Mesenteric fat pad (tissue), 1 donor: ENCODE measurements at places on chromosomes 2 and 18. TPM values are rescaled to one million over a fixed set of nuclear protein-coding genes. Genes with fewer than 3 reads are reported as not detected.

DNA sequence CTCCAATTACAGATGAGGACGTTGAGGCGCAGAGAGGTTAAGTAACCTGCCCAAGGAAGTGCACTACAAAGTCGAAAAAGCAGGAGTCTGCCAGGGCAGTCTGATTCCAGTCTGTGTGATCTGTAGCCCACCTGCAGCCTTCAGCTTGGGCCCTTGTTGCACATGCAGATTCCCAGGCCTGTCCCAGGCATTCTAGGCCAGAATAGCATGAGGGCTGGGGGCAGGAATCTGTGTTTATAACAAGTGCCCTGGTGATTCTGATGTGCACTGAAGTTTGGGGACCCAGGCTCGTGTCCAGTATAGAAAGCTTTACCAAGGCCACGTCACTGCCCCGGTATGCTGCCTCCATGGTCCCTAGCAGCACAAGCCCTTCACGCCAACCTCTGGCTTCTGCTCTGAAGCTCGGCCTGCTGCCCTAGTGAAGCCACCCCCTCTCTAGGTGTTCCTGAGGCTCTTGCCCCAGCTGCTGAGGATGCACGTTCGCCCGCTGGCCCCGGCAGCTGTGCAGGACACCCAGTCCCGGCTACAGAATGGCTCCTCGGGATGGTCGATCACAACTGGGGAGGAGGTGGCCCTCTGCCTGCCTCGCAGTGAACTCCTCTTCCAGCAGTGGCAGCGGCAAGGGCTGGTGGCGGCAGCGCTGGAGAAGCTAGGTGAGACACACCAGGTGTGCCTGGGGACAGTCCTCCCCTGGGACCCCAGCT is 4.6 kb downstream of the CHRNG start:
- DNase-seq = peak; percentile 84

The POTEE gene
- 0.16 TPM for total RNA-seq

DNA sequence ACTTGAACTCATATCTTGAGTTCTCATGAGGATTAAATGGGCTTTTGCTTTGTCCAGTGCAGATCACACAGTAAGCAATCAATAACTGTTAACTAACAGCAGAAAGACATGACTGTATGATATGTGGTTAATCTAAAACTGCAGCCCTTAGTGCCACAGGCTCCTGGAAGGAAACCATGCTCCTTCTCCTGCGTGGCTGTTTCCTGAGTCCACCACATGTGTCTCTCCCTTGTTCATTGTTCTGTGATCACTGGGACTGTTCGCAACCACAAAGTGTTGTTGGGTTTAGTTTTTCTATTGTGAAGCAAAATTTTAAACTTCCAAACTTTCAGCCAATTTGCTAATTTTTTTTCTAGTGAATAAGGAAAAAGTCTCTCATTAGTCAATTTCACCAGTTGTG is 130.9 kb upstream of the PTPRM start:
- DNase-seq = no peak

GRCh38 chr2:219059725-219060682 is 717 bp downstream of the IHH start:
- peak; percentile 85 for DNase-seq

DNA sequence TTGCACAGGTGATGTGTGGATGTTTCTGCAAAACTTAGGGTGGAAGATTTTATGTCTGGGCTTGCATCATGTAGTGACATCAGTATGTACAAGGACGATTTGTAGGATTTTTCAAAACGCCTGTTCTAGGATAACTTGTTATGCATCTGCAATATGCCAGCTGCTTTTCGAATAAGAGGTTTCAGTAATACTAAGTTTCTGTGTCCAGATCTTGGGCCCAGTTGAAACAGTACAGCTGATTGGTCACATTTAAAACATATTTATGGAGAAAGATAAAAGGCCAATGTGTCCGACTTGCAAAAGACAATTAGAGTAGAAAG is 1.2 kb downstream of the PTPN4 start:
- DNase-seq = no peak

DNA sequence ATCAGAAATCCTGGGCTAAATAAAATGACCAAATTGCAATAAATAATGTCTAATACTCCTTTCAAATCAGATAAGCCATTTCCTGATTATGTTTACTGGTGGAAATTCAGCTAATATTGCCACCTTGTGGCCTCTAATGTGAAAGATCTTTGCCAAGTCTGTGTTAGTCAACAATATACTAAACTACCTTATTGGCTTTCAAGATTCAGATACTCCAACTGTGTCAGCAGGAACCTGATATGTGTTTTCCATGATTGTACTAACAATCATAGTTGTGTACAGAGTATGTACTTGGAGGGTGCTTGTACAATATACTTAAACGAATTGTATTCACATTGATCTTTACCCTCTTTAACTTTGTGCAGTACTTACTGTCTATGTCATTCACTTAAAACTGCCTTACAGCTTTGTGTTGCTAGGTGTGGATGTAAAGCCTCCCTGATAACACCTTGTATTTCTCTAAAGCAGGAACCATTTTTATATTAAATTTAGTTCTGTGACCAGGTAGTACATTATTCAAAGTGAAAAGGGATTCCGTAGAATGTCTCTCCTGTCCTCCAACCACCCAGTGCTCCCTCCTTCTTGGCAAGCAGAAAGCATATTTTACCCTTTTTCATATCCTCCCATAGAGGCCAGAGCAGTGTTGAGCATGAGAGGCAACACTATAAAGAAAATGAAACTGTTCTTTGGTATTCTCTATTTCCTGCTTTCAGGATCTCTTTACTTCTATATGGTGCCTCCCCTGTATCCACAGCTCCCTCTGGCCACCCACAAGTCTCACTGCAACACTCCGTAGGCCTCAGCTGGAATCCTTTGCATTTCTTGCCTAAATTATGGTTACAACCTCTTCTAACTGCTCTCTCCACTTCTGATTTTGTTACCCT is 75.2 kb upstream of the C2orf15 start:
- DNase-seq = no peak

DNA sequence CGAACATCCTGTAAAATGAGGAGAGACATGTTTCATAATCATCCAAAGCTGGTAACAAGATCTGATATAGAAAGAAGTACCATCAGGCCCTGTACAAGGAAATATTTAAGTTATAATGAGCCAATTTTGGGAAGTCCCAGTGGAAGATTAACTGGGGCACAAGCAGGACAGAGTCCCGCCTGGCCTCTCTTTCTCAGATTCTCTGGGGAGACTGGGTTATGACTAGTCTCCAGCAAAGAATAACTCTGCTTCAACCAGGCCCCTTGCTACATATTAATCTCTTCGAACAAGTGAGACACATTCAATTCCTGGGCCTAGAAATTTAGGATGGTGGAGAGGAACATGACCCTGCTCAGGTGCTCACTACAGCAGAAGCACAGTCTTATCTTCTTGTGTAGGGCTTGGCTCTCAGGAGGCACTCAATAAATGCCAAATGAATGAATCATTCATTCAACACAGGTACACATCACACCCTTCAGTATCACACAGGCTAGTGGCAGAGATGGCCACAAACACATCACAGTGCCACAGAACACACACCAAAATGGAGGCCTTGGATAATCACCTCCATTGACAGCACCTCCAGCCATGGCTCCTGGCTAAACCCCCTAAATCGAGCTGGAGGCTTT is 46.4 kb upstream of the RNF152 start:
- no peak for DNase-seq

GRCh38 chr2:238862701-238863100 is 14.8 kb downstream of the TWIST2 start:
- no peak for DNase-seq

DNA sequence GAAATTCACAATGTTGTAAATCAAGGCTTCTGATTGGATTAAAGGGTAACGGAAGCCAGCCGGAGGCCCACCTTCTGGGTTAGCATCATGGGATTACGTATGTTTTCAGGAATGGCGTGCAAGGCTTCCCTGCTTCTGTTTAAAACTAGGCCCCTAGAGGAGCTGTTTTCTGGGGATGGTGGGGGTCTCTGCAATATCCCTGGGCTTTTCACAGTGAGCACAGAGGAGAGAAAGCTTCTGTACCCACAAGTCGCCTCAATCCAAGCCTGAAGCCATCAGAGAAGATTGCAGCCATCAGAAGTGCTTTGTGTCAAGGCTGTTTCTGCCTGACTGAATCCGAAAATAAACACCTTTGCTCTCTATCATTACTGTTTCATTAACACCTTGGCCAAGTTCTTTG is 226.9 kb upstream of the SMIM21 start:
- no peak for DNase-seq

DNA sequence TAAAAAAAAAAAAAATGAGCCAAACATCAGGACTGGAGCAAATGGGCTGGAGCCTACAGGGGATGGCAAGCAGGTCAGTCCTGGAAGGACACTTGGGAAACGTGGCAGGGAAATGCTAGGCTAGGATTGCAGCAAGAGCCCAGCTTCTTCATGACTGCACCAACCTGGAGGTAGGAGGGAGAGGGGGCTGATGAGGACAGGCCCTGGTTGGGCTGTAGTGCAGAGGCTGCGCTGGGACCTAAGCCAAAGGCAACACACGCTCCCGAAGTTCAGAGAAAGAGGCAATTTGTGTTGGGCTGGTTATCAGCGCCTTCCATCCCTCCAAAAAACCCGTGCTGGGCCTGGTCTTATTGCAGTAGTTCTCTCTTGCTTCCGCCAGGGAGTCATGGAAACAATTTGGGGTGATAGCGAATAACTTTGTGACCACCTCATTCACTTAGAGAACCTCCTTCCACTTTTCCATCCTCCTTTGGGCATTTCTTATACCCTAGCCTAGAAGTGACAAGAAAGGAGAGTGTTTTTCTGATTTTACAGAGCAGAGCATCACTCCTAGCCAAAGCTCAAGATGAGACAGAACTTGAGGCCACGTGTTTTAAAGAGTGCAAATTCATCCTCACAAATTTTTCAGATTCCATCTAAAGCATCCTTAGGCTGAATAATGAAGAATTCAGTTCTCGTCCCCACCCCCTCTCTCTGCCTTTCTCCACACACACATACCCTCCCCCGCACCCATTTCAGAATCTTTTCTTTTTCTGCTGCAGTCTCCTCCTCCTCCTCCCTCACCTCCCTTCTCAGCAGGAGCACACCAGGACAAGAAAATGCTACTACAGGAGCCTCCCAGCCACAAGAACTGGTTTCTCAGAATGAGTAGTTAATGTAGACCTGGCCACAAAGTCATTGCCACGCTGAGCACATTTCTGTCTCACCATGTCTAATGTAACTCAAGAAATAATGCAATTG is 82.5 kb upstream of the STPG4 start:
- DNase-seq = no peak

The SERPINB13 gene
- not detected for total RNA-seq

DNA sequence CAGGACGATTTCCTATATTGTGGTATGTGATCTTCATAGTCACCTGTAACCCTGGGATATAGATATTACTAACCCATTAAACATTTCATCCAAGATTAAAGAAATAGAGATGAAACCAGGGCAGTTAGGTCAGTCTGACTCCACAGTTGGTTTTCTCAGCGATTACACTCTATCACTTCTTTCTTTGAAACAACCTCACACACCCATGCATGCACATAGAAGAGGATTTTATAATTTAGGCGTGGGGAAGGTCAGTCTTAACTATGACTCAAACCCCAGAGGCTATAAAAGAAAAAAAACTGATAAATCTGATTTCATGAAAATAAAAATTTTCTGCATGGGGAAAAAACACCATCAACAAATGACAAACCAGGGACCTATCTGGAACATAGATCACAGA is 54.2 kb downstream of the BCL2 start:
- no peak for DNase-seq

The DAW1 gene
- not detected for total RNA-seq

The LINC00305 gene
- not detected for total RNA-seq

- DNase-seq = no peak
Measured at GRCh38 chr2:224363281-224363680, 38.6 kb downstream of the FAM124B start.

- no peak for DNase-seq
Measured at GRCh38 chr2:181308766-181309515, 148.2 kb upstream of the ITGA4 start.

DNA sequence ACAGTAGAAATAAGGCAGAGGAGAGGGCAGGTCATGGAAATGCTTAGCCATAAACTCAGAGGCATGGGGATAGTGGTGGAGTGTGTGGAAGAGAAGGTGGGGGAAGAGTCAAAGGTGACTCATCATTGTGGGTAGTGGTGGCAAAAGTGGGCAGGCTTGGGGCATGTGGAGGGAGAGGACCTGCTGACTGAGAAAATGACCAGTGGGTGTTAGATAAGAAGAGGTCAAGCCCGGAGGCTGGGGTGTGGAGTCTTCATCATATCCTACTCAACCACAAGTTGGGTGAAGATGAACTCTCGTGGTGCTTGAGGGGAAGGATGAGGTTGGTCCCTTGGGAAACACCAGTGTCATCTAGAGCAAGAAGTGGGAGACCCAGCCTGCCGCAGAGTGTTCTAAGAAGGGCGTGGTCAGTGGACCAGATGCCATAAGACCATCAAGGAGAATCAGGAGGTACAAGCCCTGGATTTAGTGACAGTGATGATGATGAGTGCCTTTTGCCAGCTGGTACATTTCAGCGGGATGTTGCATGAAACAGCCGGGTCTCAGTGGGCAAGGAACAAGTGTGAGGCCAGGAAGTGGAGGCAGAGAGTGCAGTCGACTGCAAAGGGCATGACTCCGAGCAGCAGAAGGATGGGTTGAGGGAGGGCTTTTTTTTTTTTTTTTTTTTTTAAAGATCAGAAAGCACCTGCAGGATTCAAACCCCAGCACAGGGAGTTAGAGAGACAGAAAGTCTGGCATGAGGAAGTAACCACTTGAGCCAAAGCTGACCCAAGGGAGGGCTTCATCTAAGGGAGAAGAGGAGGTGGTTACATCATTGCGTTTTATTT is 122.6 kb upstream of the SPRED2 start:
- no peak for DNase-seq

DNA sequence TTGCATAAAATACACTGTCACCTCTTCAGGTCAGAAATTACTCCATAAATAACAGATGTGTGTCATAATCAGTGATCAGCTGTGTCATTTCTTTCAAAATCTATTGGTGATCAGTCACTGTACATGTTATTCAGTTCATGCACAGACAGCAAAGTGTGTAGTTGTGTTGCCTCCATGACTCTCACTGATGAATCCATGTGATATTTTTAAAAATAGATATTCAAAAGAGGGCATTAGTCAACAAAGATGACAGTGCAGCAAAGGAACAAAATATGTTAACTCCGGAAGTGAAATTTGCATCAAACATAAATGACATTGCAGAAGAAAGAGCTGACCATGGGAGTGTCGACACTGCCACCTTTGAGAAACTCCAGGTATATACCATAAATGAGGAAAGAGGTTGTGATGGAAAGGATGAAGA is 17.1 kb upstream of the MCM6 start:
- DNase-seq = no peak

DNA sequence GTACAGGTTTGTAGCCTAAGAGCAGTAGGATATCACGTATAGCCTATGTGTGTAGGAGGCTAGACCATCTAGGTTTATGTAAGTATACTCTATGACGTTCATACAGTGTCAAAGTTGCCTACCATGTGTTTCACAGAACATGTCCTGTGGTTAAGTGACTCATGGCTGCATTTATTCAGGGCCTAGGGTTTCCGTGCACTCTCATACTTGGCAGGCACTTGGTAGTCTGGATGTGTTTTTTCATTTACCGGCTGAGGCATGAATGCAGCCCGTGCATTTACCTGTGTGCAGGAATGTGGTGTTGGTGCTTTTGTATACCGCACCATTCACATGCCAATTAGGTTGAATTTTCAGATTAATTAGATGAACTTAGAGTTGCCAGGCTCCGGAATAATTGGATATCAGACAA is 43.4 kb downstream of the MYL12B start:
- DNase-seq = no peak

The ACVR1C gene
- 44.9 TPM for total RNA-seq

The ACADL gene
- total RNA-seq = 10.9 TPM
